ENCODE measurements at places on chromosomes 3 and 15.

DNA sequence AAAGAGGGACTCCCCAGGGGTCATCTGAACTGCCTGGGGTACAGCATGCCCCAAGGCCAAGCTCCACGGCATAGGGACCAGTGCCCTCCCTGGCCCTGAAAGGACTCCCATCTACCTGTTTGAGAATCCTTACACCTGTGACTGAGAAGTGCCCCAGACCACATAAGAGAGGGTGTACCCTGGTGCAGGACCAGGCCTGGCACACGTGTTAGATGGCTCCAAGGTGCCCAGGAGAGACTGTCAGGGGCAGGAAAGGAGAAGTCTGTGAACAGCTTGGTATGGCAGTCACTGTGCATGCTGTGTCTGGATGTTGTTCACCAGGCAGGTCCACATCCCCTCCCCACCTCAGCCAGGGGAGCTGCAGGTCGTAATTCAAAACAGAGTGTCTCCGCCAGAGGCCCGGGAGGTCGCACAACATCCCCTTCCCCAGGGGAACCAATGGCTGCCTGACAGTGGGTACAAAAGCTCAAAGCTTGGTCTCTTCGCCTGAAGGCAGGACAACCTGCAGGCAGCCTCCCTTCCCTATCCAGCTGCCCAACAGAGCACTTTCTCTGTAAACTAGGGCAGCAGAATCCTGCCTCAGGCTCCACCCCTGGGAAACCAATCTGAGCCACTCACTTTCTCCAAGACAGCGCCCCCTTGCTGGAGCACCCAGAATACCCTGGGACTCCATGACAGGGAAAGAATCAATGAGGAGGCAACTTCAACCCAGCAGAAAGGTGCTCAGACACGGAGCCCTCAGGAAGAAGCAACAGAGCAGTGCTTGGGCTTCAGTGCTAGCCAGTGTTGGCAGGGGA, 3.9 kb downstream of the NUP210 start:
- no peak for DNase-seq

GRCh38 chr3:126848991-126849390, 133.9 kb upstream of the PLXNA1 start:
- DNase-seq: no peak

DNA sequence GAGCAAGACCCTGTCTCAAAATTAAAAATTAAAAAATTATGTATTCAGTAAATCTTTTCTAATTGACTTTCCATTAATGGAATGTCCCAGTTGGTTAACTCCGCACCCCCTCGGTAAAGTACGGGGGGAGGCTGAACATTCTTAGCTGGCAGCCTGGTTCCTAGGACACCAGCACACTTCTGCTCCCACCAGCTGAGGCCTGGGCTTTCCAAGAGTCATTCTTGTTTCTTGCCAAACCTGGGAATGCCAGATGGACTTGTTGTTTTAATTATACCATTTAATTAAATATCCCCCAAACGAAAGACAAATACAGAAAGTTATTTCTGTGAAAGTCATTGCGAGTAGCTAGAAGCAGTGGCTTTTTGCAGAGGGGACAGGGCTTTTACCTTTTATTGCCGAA, 179.4 kb downstream of the VGLL4 start:
- DNase-seq: no peak

GRCh38 chr15:73936181-73936580, 9.9 kb downstream of the LOXL1 start:
- DNase-seq: no peak

DNA sequence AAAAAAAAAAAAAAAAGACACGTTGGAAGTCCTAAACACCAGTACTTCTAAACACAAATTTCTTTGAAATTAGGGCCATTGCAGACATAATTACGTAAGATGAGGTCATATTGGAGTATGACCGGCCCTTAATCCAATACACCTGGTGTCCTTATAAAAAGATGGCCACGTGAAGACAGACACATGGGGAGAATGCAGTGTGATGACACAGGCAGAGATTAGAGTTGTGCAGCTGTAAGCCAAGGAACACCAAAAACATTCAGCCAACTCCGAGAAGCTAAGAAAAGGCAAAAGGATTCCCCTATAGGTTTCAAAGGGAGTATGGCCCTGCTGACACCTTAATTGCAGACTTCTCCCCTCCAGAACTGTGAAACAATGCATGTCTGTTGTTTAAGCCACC, 379.0 kb upstream of the PDZRN3 start:
- DNase-seq: no peak

DNA sequence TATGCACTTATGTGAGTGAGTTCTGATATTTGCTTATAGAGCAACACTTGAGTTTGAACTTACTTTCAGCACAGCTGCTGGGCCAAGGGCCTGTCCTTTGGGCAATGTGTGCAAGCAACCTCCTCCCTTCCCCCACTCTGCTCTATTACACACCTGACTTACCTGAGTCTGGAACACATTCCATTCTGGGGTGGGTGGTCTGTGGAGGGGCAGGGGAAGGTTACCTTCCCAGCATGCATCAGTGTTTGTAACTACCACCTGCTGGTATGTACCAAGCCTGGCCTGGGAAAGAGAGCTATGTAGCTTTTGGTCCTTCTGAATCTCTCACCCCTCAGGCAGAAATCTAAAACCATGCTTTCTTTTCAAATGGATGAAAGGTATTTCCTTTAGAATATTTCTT, 103.0 kb downstream of the ISL2 start:
- no peak for DNase-seq

DNA sequence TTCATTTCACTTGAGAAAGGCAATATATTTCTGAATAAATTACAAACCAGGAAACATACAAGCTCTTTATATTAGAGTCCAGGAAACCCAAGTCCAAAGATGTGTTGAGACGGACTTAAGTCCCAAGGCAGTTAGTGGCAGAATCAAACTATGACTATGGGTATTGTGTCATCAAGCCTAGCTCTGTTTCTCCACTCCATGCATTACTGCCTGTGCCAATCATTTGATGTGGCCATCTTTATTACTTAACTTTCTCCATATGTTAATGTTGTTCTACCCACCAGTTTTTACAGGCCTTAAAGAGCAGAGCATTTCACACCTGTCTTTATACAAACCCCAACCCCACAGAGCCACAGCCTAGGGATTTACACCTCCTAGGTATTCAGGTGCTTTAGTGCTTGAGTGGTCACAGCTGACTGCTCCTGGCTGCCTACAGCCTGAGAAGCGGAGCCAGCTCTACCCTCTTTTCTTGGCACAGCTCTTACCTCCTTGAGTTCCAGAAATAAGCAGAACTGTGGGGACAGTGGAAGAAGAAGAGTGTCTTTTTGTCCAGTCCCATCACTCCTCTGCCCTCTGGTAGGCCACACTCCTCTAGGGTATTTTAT, 92.1 kb downstream of the DTWD1 start:
- peak; percentile 56 for DNase-seq

GRCh38 chr15:77825546-77825945, 192.8 kb upstream of the LINGO1 start:
- no peak for DNase-seq

DNA sequence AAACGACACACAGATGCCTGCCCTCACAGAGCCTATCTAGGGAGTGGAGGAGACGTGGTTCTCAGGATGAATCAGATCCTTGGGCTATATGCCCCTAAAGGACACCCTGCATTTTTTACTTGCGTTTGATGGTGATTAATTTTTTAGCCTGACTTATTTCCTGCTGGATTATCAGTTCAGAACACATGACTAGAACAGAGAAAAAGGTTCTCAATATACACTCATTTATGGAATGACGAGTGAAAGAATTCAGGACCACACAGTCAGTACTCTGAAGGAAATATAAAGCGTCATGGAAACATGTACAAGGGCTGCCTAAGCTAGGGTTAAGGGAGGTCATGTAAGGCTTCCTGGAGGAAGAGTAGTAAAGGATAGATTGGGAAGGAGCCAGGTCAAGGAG, 121.8 kb downstream of the SSR3 start:
- DNase-seq: no peak

GRCh38 chr3:70816346-70816745, 503.9 kb upstream of the MDFIC2 start:
- DNase-seq: no peak

GRCh38 chr15:77518458-77518857, 97.8 kb downstream of the HMG20A start:
- no peak for DNase-seq

DNA sequence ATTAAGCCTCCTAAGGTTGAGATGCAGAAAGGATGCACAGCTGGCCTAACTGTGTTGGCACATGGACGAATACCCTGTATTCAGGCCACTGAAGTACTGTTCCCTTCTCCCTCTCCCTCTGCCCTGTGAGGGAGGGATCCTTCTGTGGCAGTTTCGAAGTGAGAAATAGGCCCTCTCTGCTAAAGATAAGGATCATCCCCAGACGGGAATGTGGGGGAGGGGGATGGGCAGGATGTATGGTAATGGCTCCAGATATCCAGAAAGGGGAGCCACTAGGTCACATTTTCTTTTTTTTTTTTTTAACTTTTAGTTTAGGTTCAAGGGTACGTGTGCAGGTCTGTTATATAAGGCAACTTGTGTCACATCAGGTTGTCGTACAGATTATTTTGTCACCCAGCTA, 463.1 kb downstream of the TBL1XR1 start:
- DNase-seq: no peak

- DNase-seq: no peak
Observed at GRCh38 chr3:177764933-177765332, 567.7 kb upstream of the TBL1XR1 start.

- no peak for DNase-seq
Observed at GRCh38 chr3:109336291-109336861, 970 bp downstream of the DPPA4 start.

- DNase-seq: no peak
Observed at GRCh38 chr3:154642145-154642544, 212.2 kb upstream of the GPR149 start.

GRCh38 chr3:104347291-104347690, 1019.4 kb upstream of the ALCAM start:
- DNase-seq: no peak

- DNase-seq: peak; percentile 11
Observed at GRCh38 chr15:37339856-37340255, 239.5 kb upstream of the MEIS2 start.

DNA sequence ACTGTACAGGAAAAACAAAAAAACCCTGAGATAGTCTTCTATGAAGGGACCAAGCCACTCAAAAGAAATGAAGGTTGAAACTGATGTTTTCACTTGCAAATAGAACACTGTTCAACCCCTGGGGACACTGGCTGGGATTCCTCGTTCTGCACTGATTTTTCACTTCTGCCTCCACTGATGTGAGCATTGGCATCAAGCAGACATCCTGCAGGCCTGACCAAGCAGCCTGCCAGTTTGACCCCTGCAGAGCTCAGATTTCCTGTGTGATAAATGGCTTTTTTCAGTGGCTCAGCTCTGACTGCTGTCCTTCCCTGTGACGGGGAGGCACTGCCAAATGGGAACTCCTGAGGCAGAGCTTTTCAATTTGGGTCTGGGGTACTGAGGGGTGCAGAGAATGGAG, 50.0 kb downstream of the RASGRP1 start:
- no peak for DNase-seq

Data from NCI-H1417 (cell line).